AG04450 (cell line): ENCODE measurements at places on chromosomes 12 and 14. TPM values are rescaled to one million over a fixed set of nuclear protein-coding genes. Genes with fewer than 3 reads are reported as not detected.

GRCh38 chr14:105525861-105526775 is at the start of gene TMEM121:
Gene TMEM121 (plus strand): TSS chr14:105526583. CDS start chr14:105528835, 2,252 bp downstream.
- no peak for DNase-seq

DNA sequence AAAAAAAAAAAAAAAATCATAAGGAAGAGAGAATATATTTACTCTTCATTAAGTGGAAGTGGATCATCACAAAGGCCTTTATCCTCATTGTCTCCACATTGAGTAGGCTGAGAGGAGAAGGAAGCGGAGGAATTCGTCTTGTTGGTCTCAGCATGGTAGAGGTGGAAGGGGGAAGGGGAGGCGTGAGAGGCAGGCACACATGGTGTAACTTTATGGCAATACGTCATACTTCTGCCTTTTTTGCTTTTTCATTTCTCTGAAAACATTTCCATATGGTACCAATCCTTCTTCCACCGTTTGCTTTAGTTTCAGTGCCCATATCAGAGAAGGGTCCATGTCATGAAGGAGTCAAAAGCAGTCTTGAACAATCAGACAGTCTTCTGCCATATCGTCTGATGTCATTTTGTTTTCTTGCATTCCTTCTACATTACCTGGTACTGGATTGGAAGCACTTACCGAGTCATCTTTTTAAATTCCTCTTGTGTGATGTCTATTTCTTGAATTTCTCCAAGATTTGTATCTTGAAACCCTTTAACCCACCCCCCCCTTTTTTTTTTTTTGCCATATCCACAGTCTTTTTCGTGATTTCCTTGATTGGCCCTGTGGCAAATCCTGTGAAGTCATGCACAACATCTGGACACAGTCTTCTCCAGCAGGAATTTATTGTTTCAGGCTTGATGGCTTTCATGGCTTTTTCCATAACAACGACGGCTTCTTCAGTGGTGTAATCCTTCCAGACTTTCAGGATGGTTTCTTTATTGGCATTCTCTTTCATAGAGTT is 8.9 kb downstream of the FUT8 start:
- peak; percentile 21 for DNase-seq

DNA sequence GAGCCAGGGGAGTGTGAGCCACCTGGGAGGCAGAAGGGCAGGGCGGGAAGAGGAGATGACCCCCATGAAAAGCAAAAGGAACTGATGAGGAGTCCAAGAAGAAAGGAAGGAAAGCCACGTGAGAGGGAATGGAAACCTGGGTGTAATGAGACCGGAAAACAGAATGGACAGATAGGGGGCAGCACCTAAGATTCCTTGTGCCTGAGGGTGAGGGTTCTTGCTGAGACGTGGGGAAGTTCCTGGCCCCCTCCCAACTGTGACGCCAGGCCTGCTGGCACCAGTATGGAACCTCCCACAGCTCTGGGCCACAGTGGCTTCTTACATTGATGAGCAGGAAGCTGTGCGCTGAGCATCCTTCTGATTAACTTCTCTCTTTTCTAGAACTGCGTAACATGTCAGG is 30.8 kb downstream of the TTC7B start:
- no peak for DNase-seq

Gene HCAR3
- not detected in 2 replicates for polyA plus RNA-seq

Gene CD4
- 24.8 and 24.9 TPM in 2 replicates for polyA plus RNA-seq

DNA sequence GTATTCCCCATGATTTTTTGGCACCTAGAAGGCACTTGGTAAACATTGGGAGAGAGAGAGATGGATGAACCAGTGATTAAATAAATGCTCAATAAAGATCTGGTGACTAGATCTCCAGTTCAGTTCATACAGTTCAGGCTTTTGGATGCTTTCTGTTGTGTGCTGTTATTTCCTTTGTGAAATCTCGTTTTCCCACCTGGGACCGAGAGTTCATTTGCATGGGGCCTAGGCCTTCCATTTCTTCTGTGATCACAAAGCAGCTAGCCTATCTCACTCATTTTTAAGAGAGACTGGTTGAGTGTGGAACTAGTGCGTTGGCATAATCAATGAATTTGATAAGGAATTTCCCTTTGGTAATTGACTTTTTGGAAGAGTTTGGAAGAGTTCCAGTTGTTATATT is 104.0 kb downstream of the VRK1 start:
- DNase-seq, result no peak

DNA sequence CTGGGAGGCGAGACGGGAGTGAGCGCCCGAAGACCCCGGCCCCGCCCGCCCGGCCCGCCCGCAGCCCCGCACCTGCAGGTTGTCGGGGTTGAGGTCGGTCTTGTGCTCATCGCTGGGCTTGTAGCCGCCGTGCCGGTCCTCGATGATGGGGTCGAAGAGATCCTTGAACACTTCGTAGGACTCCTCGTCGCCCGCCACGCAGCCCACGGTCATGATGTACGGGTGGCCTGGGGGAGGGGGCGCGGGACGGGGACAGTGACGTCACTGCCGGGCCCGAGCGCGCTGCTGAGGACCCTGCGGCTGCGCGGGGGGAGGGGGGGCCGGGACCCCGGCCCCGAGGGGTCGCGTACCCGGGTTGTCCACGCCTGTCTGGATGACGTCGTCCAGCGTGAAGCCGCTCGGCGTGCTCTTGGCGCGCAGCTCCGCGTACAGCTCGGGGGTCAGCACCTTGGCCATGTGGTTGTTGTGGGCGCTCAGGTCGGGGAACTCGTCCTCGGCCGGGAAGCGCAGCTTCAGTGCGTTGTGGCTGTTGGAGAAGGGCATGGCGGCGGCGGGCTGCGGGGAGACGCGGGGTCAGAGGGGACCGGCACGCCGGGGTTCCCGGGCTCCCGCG is 573 bp downstream of the CKB start:
- DNase-seq, result no peak

- peak; percentile 63 for DNase-seq
These were observed 90.0 kb upstream of the SLC38A4 start for GRCh38 chr12:46915836-46916235.

- no peak for DNase-seq
These were observed 51.7 kb downstream of the LRRC74A start for GRCh38 chr14:76877871-76878270.

GRCh38 chr12:132771126-132771838 is 9.7 kb upstream of the ANKLE2 start:
- DNase-seq, result no peak

- no peak for DNase-seq
These were observed 340.6 kb downstream of the SEC23A start for GRCh38 chr14:38762426-38762825.

Gene LRRC10
- polyA plus RNA-seq, result not detected in 2 replicates

- DNase-seq, result no peak
These were observed 45.1 kb downstream of the CFAP251 start for GRCh38 chr12:121963341-121964018.

GRCh38 chr12:79067977-79068376 is 203.4 kb downstream of the SYT1 start:
- DNase-seq, result no peak

Gene KIF26A
- not detected in 2 replicates for polyA plus RNA-seq

Gene OR6C74
- polyA plus RNA-seq, result not detected in 2 replicates

GRCh38 chr12:95838125-95838524 is 20.6 kb upstream of the SNRPF start:
- no peak for DNase-seq

GRCh38 chr12:96164951-96165811 is 29.0 kb upstream of the ELK3 start:
- DNase-seq, result no peak

Gene ESPL1
- polyA plus RNA-seq, result 1.6 and 2.1 TPM in 2 replicates

DNA sequence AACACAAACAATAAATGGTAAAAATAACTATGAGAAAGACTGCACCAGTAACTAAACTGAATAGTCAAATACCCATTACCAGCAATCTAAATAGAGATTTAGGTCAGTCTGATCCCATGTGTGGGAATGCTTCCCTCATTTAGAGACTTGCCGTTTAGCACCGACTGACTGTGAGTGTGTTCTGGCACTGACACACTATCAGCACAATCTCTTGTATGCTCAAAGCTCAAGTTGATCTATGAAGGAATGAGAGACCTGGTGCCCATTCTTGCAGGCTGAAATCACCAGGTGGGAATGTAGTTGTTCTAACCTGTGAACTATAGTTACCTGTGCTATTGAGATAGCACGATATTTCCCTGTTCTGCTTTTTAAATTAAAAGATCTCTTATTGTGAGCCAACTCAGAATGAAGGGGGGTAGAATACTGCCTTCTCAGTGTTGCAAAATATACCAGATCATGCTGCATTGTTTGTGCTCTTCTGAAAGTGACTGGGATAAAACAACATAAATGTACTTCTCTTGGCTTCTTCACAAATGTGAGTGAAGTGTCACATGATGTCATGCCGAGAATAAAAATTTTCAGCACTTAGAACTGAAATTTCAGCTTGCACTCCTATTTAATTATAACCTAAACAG is 99.6 kb downstream of the LIN7A start:
- no peak for DNase-seq

DNA sequence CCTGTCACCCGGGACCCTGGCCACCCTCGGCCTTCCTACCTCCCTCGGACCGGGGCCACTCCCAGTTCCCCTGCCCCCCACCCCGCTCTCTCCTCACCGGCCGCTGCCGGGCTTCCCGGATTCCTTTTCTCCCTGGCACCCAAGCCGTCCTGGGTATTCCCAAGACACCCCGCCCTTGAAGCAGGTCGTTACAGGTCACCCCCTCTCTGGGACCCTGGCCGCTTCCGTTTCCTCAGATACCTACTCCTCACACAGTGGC is 493 bp downstream of the NUMB start:
- no peak for DNase-seq

DNA sequence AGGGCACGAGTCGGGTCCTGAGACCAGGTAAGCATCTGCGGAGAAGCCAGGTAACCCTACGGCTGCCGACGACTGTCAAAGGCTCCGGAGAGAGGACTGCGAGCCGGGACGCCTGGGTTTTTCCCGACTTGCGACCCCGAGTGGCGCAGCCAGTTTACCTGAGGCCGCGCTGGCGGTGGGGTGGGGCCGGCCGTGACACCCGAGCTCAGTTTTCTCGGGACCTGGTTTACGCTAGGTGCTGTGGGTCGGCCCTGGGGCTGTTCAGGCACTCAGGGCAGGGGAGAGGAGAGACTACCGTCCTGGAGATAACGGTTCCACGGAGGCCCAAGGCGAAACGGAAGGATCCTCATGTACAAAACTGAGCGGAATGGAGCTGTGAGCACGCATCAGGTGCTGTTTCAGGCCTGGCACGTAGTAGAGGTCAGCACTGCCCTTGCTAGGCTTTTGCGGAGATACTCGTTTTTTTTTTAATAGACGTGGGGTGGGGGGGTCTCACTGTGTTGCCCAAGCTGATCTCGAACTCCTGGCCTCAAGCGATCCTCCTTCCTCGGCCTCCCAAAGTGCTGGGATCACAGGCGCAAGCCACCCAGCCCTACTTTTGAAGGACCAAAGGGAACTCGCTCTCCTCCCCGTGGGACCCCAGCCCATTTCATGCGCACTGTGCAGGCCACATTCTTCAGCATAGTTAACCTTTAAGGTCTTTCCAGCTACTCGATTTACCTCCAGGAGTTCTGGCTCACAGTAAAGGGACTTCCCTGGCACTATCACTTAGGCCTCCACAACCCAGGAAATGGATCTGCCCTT is 471 bp downstream of the MTRFR start:
- DNase-seq, result no peak

GRCh38 chr12:120225852-120226640 is 25.1 kb upstream of the RPLP0 start:
- DNase-seq, result no peak

DNA sequence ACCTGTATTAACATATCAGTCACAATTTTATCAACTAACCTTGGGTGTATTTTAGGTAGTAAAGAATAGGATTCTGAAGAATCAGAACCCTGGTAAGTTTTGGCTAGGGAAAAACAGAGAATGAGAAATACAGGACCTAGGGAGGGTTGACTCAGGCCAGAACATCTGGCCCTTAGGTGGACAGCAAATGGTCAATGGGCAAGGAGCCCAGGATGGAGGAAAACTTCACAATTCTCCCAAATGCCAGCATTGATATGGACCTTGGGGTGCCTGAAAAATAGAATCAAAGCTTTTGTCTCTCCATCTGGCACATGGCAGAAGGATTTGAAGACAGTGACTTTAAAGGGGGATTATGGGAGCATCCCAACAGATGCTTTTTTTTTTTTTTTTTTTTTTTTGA is 32.7 kb upstream of the PRPF39 start:
- DNase-seq, result no peak

DNA sequence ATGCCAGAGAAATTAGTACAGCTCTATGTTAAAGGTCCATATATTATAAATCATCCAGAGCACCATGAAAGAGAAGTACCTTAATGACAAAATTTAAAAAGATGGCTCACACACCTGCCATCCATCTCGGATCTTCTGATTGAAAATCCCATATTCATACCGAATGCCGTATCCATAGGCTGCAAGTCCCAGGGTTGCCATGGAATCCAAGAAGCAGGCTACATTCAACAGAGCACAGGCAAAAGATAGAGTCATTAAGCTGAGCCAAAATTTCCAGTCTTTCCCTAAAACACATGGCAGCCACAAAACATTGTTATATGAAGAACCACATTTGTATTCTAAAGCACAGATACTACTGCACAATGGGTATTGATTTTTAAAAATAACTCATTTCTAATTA is 12.7 kb downstream of the PYGL start:
- no peak for DNase-seq

DNA sequence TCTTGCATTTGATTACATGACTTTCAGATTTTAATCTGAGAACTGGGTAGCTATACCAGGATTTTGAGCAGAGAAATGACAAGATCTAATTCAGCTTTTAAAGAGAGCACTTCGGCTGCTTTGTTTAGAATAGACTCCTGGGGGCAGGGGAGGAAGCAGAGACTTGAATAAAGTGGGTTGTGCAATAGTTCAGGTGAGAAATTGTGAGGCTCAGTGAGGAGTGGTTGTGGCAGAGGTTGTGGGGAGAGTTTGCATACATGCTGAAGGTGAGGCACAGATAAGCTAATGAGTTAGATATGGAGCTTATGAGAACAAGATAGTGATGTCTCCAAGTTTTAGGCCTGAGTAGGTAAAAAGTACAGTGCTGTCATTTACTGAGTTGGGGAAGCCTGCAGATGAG is 281.4 kb downstream of the FLRT2 start:
- no peak for DNase-seq

Gene BDKRB2
- 182 and 212 TPM in 2 replicates for polyA plus RNA-seq

DNA sequence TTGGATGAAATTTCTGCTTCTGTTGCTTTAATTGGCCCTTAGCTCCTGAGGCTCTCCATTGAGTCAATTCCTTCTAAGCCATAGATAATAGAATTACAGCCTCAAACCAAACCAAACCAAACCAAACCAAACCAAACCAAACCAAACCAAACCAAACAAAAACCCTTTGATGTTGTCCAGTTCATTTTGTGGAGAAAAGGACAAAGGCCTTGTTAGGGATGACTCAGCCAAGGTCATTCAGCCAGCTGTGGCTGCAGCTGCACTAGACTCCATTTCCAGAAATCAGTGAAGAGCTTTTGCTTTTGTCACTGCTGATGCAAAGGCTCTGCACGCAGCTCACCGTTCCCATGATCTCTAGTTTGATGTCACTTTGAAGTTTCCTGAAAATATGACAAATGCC is 82.2 kb upstream of the RMST start:
- DNase-seq, result no peak

- no peak for DNase-seq
These were observed 190.9 kb upstream of the RASSF8 start for GRCh38 chr12:25767606-25768005.

Gene PRB2
- polyA plus RNA-seq, result not detected in 2 replicates

Gene OTX2
- not detected in 2 replicates for polyA plus RNA-seq
